ENCODE measurements at places on chromosomes 3 and 15. TPM values are rescaled to one million over a fixed set of nuclear protein-coding genes. Genes with fewer than 3 reads are reported as not detected.

GRCh38 chr15:68666812-68667450 lies 88.1 kb downstream of the CORO2B start:
- no peak for DNase-seq

DNA sequence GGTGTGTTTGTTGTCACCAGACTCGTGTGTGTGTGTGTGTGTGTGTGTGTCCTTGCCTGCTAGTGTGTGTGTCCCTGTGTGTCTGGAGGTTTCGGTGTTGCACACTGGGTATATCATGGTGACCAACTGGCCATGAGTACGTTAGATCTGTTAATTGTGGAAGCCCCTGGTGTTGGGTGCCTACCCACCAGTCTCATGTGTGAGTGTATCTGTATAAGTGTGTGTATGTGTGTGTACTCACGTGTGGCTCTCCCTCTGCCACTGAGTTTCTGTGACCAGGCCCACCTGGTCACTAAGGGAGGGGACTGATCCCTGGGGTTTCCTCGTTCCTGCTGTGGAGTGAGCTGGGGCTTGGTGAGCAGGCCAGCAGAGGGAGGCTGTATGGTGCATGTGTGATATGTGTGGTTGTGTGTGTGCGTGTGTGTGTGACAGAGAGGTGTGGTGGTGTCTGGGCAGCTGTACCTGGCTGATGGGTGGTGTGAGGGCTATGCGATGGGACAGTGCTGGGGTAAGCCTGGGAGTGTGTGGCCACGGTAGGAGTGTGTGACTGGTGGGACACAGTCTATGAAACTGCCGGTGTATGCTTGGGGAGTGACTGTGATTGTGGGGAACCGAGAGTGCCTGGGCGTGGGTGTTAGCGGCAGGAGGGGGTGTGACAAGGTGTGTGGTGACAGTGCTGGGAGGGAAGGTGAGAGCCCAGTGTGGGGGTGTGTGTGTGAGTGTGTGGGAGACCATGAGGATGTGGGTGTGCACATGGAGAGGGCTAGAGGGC lies 1.8 kb downstream of the PRKCD start:
- no peak for DNase-seq

GRCh38 chr15:60054472-60054871 lies 50.4 kb downstream of the FOXB1 start:
- no peak for DNase-seq

HYAL1 gene
- 0.14 TPM for total RNA-seq

GRCh38 chr15:26831951-26832350 lies 34.9 kb upstream of the GABRA5 start:
- no peak for DNase-seq

GRCh38 chr15:80447077-80447476 lies 42.9 kb downstream of the ARNT2 start:
- DNase-seq = no peak

DNA sequence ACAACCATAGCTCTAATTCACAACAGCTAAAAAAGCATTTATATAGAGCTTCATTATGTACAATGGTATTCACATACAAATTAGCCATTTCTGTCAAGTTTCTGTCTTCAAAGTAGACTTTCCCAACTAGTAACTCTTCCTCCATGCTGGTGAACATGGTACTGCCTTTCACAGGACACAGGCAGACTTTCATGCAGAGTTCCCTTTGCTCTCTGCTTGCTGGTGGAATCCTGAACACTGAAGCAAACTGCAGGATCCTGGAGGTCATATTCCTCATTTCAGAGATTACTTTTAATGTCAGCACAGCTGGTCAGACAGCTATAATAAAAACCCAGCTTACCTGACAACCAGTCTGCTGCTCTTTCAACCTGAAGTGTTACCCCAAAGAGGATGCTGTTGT lies 53.6 kb downstream of the TASOR start:
- no peak for DNase-seq

CADPS gene
- 0.08 TPM for total RNA-seq

SUSD5 gene
- total RNA-seq = 1.4 TPM

DNA sequence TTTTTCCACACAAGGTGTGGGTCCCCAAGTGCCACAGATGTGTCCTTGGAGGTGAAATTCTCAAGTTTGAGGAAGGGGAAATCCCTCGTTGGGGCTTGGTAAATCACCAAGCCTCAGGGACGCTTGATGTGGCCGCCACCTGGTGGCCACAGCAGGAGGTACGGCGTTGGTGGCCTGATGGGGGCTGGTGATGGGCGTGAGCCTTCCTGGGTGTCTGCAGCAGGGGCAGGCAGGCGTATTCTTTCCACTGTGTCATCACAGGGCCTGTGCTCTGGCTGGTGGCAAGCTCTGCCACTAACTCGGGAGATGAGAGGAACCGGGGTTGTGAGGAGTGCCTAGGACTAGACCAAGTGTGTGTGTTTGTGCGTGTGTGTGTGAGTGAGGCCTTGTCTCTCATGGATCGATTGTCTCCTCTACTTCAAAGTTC lies 4.2 kb downstream of the ACOX2 start:
- no peak for DNase-seq

POPDC2 gene
- 1.0 TPM for total RNA-seq

GRCh38 chr15:80587007-80587406 lies 108.1 kb upstream of the ABHD17C start:
- no peak for DNase-seq

- DNase-seq = no peak
Observed at GRCh38 chr3:143825513-143825912, 22.8 kb downstream of the SLC9A9 start.

PLA2G4D gene
- not detected for total RNA-seq

Data from kidney epithelial cell (primary cell).